ENCODE measurements at places on chromosomes 7 and 10.

GRCh38 chr10:91597197-91597881 is 35.5 kb downstream of the PPP1R3C start:
- no peak for DNase-seq

- no peak for DNase-seq
Measured at GRCh38 chr10:130128922-130129321, 7.3 kb upstream of the GLRX3 start.

DNA sequence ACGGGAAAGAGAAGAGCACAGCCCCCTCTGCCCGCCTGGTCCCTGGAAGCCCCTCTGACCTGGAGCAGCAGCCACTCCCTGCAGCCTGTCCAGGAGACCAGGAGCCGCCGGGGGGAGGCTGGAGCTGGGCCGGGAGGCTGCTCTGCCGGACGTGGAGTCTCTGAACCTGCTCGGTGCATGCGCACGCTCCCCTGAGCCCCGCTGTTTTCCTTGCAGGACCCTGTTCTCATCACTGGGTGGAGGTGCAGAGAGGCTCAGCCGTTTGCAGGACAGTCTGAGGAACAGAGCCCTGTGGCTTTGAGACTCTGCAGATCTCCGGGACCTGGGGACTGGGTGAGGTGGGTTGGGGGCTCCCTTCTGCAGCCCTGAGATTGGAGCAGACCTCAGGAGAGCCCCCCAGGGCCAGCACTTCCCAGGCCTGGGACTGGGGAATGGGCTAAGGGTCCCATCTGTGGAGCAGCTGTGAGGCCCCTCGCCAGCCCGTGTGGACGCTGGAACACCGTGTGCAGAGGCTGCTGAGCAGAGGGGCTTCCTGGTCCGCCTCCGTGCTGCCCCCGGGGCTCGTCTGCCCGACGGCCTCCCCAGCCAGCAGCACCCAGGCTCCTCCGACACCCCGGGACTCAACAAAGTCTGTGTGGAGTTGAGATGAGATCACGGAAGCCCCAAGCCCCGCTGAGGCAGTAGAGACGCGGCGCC is 48.5 kb upstream of the ADGRA1 start:
- no peak for DNase-seq

GRCh38 chr7:71972534-71972933 is 439.6 kb downstream of the CALN1 start:
- no peak for DNase-seq

DNA sequence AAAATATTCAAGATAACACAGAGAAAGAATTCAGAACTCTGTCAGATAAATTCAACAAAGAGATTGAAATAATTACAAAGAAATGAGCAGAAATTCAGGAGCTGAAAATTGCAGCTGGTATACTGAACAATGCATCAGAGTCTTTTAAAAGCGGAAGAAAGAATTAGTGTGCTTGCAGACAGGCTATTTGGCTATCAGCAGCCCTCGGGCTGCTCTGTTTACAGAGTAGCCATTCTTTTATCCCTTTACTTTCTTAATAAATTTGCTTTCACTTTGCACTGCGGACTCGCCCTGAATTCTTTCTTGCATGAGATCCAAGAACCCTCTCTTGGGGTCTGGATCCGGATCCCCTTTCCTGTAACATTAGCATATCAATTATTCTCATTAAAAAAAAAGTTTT is 1040.0 kb downstream of the SORCS3 start:
- DNase-seq: no peak

DNA sequence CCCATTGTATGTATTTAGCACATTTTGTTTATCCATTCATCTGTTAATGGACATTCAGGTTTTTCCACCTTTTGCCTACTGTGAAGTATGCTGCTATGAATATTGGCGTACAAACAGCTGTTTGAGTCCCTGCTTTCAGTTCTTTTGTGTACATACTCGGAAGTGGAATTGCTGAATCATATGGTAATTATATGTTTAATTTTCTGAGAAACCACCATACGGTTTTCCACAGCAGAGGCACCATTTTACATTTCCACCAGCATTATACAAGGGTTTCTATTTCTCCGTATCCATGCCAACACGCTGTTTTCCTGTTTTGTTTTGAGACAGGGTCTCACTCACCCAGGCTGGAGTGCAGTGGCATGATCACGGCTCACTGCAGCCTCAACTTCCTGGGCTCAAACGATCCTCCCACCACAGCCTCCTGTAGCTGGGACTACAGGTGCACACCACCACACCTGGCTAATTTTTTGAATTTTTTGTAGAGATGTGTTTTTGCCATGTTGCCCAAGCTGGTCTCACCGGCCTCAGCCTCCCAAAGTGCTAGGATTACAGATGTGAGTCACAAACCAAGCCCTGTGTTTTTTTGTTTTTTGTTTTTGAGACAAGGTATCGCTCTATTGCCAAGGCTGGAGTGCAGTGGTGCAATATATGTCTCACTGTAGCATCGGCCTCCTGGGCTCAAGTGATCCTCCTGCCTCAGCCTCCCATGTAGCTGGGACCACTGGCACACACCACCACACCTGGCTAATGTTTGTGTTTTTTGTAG is 22.1 kb upstream of the FBXW4 start:
- no peak for DNase-seq

GRCh38 chr10:49393757-49394156 is 2.1 kb downstream of the DRGX start:
- no peak for DNase-seq

DNA sequence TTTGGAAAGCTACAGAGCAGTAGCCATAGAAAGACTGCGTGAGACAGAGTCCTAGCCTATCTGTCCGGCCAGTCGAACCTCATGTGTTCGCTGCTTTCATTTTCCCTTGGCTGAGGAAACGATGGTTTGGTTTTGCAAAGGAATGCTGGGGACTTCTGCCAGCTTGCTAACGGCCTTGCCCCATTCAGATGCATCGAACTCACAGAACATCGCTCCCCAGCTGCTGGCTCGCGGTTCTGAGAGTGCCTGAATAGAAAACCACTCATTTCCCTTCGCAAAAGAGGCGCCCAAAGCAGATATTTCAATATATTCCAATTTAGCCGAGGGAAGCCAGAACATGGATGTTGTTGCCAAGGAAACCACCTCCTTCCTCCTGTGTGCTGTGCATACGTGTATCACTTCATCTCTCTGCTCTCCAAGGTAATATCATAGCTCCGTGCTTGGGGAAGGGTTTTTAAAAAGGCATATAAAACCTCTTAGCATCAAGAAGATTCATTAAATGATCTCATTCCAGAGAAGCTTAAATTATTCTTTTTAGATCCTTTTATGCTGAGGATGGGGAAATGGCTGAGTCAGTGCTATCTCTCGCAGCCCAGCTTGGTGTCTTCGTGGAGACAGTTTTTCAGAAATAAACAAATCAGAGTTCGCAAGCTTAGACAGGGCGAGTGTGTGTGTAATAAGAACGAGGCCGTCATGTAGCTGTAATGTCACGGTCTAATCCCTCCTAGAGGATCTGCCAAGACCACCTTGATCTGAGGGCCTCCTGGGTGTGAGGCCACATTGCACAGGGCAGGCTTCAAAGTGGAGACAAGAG is 215.2 kb downstream of the RPS24 start:
- no peak for DNase-seq

DNA sequence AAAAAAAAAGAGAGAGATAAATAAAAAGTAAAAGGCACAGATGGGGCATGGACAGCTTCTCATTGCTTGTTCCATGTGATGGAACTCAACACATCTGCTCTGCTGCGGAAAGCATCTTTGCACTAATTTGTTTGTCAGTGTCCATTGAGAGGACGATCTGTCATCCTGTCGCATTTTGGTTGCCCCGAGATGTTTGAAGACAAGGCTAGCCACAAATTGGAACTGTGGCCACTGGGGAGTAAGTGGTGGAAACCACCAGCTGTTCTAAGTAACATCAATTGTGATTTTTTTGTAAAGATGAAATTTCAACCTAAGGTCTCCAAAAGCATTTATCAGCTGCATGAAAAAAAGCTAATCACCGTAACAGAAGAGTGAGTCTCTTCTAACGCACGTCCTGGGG is 312.7 kb downstream of the ADARB2 start:
- no peak for DNase-seq

DNA sequence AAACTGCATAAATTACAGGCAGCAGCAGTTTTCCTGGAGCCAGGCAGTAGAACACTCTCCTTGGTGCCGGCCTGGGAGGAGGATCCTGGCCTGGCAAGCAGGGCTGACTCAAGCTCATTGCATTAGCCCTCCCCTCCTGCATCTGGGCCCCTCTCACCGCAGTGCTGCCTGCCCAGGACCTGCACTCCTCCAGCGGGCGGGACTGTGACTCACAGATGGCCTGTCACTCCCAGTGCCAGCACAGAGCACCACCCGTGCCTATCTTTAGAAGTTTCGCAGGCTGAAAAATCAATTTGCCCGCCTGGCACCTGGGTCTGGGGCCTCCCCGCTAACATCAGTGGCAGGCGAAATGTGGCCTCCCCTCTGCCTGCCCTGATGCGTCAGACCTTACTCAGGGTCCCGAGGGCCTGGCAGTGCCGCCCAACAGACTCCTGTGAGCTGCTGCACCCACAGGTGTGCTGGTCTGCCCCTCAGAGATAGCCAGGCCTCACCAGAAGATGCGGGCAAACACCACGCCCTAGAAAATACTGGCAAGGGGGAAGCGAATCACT is 123.8 kb downstream of the KCNMA1 start:
- DNase-seq: no peak

- DNase-seq: no peak
Measured at GRCh38 chr7:105213611-105214010, 175.1 kb downstream of the SRPK2 start.

GRCh38 chr10:66982792-66983474 is 57.1 kb downstream of the LRRTM3 start:
- no peak for DNase-seq

GRCh38 chr10:3777981-3778691 is 6.9 kb downstream of the KLF6 start:
- DNase-seq: no peak

DNA sequence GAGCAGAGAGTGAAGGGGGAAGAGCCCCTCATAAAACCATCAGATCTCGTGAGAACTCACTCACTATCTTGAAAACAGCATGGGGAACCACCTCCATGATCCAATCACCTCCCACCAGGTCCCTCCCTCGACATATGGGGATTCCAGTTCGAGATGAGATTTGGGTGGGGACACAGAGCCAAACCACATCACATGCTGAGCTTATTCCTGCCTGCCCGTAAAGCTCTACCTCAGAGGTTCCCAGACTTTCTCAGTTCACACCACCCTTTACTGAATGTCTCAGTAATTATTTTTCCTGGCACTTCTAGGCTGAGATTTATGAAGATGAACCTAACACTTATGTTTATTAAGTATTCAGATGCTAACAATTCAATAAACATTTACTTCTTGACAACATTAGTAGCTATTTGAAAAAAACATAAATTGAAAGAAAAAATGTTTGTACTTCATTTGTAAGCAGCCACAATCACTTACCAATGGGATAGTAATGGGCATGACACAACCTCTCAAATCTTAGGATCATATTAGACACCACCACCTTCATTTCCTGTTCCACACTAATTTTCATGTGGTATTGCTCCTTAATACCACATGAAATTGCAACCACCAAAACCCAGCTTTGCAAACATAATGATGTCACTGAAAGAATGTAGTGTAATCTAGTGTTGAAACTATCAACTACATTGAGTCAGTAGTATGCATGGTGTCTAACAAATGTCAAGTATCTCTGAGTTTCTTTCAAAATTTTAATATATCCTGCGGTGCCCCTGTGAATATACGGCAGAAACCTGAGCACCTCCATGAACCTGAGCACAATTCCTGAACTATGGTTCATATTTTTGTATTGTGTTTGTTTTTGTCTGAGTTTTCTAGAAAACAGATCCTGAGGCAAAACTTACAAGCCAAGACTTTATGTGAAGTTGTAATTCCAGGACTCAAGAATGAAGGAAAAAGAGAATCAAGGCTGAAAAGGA is 4.5 kb upstream of the DGKI start:
- DNase-seq: no peak

All from left ventricle myocardium inferior (tissue), 1 donor.